SK-N-SH treated with all-trans-retinoic acid at 6 μM for 48 hours (cell line): ENCODE measurements at places on chromosomes 1 and 21.

GRCh38 chr1:1325288-1326074 lies 879 bp downstream of the CPTP start:
- ATAC-seq, result no peak

- no peak for ATAC-seq
These were observed 424 bp upstream of the PCNX2 start for GRCh38 chr1:233295975-233296322.

DNA sequence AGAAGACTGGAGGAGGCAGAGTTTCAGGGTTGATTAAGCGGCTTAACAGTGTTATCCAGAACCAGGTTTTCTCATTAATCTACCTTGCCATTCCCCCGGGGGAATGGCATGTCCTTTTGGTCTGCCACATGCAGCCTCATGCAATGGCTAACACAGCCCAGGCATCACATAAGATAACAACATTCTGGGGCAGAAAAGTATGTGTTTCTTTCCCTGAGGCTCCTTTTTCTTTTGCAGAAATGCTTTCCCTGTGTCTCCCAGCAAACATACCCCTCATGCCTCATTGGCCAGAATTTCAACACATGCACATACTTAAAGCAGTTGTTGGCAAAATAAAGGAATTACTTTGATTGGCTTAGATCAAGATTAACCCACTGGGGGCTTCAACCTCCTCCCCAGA lies 98.6 kb downstream of the OMA1 start:
- ATAC-seq, result no peak

DNA sequence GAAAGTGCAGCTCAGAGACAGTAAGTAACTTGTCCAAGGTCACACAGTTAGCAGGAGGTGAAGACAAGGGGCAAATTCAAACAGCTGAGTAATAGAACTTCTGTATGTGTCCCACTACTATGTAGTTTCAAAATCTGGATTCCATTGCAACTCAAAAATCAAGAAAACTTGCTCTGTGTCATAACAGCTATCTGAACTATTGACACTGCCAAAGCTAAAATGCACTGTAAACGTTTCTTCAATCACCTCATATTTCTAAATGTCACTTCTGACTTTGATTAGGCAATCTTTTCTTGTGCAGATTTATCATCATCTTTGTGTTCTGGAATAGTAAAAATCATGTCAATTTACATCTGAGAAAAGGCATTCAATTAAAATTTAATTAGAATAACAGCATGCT lies 957.6 kb downstream of the MRPL39 start:
- ATAC-seq, result no peak

DNA sequence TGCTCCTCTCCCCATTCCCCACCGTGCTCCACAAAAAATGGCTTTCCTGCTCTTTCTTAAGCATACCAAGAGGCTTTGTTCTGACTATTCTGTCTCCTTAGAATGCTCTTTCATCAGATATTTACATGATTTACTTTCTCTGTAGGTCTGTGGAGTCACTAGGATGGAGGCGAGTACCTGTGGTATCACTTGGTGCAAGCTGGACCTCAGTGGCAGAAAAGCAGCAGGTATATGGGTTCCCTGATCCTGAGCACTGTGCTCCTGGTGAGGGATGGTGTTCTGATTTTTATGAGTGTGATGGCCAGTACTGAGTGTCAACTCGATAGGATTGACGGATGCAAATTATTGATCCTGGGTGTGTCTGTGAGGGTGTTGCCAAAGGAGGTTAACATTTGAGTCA lies 10.0 kb downstream of the C1orf87 start:
- ATAC-seq, result no peak

DNA sequence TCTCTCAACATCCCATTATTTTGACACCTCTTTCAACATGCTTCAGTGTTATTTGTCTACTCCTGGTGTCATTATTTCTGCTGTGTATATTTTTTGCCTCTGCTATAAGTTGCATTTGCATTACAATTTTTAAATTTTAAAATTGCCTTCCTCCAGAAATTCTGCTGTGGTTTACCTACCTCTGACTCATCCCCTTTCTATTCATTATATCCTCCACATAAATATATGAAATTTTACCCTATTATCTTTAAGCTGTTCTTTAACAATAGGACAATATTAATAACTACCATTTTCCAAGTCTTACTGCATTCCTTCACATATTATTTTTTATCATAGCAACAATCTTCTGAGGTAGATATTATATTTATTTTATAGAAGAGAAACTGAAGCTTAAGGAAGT lies 178.1 kb upstream of the NRIP1 start:
- ATAC-seq, result no peak

- no peak for ATAC-seq
These were observed 99.7 kb downstream of the NOS1AP start for GRCh38 chr1:162169031-162169790.

- no peak for ATAC-seq
These were observed 14.8 kb upstream of the COL11A1 start for GRCh38 chr1:103122983-103123720.

GRCh38 chr1:68570871-68571270 lies 74.0 kb upstream of the DEPDC1 start:
- ATAC-seq, result no peak

GRCh38 chr1:111789666-111790316 lies 34.1 kb downstream of the DDX20 start:
- no peak for ATAC-seq

GRCh38 chr1:217272385-217272784 lies 358.5 kb downstream of the GPATCH2 start:
- ATAC-seq, result peak; percentile 59

- no peak for ATAC-seq
These were observed 962.2 kb downstream of the ADGRL2 start for GRCh38 chr1:82762829-82763532.

GRCh38 chr1:155004352-155005075 lies 1.9 kb downstream of the ZBTB7B start:
- ATAC-seq, result no peak

GRCh38 chr21:39601187-39601928 lies 11.4 kb upstream of the B3GALT5 start:
- no peak; the same call in 2 of the 3 replicates for ATAC-seq

GRCh38 chr21:35226968-35227744 lies 178.1 kb upstream of the RUNX1 start:
- ATAC-seq, result no peak

- ATAC-seq, result no peak
These were observed 372.5 kb downstream of the SEC16B start for GRCh38 chr1:177597393-177597792.

- ATAC-seq, result no peak
These were observed 322.1 kb downstream of the PAPPA2 start for GRCh38 chr1:176785056-176785455.

GRCh38 chr1:86887479-86888162 lies 26.3 kb downstream of the SELENOF start:
- no peak for ATAC-seq

DNA sequence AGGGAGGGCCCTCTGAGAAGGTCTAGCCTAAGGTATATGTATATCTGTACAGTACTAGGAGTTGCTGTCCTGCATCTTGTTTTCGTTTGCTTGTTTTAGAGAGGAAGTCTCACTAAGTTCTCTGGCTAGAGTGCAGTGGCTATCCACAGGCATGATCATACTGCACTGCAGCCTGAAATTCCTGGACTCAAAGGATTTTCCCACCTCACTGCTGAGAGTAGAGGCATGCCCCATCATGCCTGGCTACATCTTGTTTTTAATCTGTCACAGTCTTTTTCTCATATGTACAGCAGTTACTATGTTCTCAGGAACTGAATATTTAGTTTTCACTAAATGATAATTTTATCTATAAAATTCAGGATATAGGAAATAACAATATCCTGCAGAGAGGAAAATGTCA lies 15.3 kb upstream of the PYHIN1 start:
- ATAC-seq, result no peak

DNA sequence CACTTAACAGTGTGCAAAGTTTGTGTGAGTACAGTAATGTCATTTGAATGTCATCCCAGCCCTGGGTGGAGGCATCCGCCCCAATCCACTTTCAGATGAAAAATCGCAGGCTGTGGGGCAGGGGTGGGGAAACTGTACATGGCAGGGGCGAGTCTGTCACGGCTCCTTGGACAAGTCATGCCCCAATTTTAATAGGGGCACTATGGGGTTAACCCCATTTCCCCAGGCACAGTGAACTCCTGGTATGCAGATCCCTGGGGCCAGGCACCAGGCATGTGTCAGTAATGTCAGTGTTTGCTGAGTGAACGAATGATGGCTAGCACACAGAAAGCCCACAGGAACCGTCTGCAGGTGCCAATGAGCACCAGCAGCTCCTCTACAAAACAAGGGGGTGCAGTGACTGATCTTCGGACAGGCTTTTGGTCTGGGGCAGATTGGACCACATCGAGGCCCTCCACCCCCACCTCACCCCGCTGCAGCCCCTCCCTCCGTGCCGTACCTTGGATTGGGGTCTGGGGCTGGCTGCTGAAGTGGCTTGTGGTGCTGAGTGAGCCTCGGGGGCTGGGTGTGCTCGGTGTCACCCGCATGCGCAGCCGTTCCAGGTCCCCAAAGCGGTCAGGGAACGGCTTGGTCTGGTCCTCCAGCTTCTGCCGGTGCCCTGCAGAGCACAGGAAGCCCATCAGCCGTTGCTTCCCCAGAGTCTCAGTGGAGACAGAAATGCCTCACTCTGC lies 23.2 kb downstream of the RUNX3 start:
- no peak for ATAC-seq

GRCh38 chr1:39646232-39647081 lies 7.0 kb upstream of the HEYL start:
- ATAC-seq, result peak; percentile 37
